ENCODE measurements at places on chromosomes 1 and 21.

- no peak for DNase-seq
Measured at GRCh38 chr1:153869486-153869885, 53.3 kb downstream of the GATAD2B start.

DNA sequence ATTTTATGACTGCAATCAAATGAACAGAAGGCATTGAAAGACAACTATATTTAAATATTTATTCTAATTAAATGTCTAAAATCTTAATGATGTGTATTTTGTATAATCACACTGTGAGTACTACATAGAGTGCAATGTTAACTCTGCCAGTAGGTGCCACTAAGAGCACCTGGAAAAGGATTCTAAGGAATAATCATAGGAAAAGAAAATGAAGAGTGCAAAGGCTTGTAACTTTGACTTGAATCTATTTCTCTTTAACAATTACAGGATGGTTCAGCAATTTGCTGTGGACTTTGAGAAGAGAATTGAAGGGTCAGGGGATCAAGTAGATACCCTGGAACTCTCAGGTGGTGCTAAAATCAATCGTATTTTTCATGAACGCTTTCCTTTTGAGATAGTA lies 200.4 kb downstream of the DNM3 start:
- DNase-seq: no peak

DNA sequence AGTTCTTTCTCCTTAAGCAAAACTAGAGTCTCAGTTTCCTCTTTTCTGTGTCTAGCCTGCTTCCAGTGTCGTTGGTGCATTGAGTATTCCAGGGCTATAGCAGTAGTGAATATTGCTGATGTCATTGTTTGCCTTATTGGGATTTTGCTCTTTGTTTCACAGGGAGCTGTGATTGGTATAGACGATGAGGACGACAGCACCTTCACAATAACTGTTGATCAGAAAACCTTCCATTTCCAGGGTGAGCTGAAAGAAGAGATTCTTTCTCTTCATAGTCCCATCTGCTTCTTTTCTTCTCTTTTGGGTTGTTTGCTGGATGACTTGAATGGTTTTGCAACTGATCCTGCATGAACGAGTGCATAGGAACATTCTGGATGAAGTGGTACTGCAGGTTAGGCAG lies 52.4 kb downstream of the OSBPL9 start:
- no peak for DNase-seq

DNA sequence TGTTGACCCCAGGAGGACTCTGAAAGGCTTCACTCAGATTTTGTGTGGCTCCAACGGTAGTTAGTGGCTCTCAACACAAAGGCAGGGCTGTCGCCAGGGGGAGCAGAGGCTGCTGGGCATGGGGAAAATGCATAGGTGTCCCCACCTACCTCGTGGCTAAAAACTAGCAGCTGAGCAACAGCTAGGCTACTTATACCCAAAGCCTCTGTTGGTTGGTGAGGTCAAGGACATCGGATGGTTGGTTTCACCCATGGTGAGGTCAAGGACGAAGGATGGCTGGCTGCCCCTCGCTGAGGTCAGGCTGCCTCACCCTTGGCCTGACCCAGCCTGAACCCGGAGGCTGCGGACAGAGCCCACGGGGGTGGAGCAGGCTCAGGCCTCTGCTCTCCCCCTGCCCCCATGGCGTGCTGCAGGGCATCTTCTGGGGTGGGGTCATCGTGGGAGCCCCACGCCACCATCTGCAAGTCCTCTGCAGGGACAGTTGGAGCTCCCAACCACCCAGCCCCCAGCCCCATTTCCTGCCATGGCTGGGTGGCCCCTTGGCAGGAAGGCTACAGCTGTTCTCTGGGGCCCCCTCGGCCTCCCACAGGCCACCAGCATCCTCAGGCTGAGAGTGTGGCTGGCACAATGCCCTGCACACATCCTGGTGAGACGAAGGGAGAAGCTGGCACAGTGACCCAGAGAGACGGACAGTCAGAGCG lies 8.5 kb upstream of the GNB1 start:
- DNase-seq: no peak

DNA sequence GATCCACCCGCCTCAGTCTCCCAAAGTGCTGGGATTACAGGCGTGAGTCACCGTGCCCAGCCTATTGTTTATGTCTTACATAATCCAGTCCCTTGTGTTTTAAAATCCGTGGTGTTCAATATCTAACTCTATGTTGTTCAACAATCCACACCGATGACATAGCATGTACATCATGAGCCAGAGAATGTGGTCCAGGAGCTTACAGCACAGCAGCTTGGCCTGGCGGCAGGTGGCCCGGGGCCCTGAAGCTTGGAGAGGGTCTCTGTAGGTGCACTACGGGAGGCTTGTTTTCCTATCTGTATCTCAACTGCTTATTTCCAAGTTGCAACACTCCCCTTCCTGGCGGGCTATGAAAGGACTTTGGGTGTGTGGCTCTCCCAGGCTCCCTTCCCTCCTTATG lies 138.4 kb downstream of the ADSS2 start:
- no peak for DNase-seq

DNA sequence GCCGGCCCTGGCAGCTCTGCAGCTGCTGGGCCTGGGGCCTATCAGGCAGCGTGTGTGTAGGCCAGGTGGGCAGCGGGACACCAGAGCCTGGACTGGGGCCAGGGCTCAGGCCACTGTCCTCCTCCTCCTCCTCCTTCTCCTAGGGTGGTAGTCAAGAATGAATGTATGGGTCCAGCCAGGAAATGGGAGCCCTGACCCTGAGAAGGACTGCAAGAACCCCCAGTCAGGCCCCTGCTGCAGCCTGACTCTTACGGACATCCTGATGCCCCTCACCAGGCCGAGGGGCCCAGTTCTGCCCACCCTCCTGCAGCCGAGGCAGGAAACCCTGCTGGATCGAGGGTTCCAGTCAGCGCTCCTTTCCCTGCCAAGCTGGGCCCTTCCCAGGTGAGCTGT lies 3.5 kb downstream of the SLFNL1 start:
- no peak for DNase-seq

- DNase-seq: no peak
Measured at GRCh38 chr1:109802901-109803561, 39.3 kb upstream of the EPS8L3 start.

GRCh38 chr1:102875756-102876155 lies 232.6 kb downstream of the COL11A1 start:
- DNase-seq: no peak

DNA sequence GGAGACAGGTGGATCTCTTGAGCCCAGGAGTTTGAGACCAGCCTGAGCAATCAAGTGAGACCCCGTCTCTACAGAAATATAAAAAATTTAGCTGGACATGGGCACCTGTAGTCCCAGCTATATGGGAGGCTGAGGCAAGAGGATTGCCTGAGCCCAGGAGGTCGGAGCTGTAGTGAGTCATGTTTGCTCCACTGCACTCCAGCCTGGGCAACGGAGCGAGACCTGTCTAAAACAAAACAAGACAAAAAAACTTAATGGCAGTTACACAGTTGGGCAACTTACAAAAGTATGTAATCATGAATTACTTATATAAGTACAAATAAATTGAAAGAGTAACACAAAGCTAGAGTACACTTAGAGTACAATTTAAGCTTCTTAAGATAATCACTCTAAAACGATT lies 25.2 kb downstream of the RC3H1 start:
- DNase-seq: no peak

DNA sequence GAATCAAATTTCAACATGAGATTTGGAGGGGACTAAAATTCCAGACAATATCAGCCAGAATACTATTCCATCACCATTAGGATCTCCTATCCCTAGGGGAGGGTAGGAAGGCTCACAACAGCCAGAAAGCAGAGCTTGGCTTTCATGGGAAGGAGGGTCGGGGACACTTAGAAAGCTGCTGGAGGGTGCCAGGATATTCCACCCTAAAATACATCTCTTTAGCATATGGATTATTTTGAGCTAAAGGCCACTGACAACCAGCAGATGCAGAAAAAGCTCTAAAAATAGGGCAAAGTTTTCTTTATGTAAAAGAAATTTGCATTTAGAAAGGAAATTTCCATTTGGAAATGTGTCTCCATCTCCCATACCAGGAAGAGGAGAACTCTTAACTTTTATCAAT lies 54.3 kb upstream of the PCP4 start:
- no peak for DNase-seq

DNA sequence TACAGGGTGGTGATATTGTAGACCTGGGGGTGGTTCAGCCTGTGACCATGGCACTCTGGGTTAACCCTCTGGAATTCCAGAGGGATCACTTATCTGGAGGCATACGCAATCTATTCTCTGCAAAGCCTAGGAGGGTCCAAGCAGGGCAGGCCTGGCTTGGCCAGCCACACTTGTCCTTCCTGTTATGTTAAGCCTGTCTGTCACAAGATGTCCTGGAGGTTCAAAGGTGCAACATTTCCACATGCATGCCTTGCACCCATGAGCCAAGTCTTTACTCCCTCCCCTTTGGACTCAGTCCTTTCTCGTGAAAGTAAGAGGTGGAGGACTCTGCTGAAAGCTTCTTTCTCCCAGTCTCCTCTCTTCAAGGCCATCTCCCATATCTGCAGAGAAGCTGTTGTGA lies 345.1 kb downstream of the HHIPL2 start:
- DNase-seq: no peak

DNA sequence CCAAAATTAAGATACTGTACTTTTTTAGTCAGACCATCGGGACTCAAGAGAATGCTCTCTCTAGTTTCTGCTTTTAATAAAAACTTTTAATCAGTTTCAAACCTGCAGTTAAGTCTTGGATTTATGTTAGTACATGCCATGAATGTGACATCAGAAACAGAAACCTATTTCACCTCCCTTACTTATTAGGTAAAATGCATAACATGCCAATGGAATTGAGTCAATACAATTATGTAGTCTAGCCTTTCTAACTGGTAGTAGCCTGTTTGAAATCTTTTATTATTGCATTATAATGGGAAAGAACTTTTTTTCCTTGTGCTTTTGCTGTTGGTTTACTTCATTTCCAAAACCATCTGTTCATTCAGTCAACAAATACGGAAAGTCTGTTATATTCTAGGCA lies 4.8 kb downstream of the PHACTR4 start:
- no peak for DNase-seq

DNA sequence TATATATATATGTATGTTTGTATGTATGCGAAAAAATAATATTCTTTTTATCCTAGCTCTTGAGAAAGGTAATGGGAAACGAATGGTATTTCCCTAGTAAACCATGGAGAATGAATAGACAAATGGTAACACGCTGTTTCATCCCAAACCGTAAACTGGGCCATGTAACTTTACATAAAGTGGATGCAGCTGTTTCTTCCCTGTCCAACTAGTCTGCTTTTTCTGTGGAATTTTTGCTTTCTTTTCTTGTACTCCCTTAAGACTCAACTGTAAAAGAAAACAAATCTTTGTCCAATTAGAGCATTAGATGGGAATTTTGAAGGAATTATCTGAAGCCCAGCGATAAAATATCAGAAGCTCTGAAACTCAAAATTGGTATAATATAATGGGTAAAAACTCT lies 198.1 kb downstream of the NFIA start:
- DNase-seq: no peak

Measured in stimulated activated CD4-positive, alpha-beta T cell treated with anti-CD3 and anti-CD28 coated beads, Interleukin-1b, Interleukin-23, amount 100 ng/mL, for 4 hours (primary cell).